ENCODE measurements at places on chromosomes 12 and 14.

- no peak for DNase-seq
Observed at GRCh38 chr12:53916788-53917655, 21.6 kb upstream of the HOXC13 start.

DNA sequence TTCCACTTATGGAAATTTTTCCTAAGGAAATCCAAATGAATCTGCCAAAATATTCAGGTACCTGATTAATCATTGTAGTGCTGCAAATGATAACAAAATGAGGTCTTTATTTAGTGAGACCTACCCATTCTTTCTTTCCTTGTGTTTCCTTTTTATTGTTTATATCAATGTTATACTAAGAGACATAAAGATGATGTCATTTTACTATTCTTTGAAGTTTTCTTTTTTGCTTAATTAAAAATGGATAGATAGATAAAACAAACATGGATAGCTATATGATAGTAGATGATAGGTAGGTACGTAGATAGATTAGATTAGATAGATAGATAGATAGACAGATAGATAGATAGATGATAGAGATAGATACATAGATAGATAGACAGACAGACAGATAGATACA lies 669.5 kb upstream of the TBX3 start:
- no peak for DNase-seq

- no peak for DNase-seq
Observed at GRCh38 chr14:22819151-22819988, 4.1 kb upstream of the SLC7A7 start.

DNA sequence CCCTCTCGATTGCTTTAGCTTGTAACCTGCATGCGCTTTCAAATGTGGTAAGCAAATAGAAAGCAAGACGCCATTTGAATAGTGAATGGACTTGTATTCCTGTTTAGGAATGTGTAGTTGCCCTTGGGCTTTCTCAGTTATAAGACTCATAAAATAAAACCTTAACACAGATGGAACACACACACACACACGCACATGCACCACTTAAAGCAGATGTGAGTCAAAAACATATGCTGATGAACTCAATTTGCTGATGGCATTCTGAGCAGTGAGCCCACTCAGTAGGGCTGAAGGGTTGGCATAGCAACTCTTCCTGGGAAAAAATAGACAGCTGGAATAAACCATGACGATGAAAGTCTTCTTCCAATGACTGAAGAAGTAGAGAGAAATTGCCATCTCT lies 360.5 kb downstream of the APAF1 start:
- DNase-seq: no peak

- DNase-seq: peak; percentile 10
Observed at GRCh38 chr12:74365178-74365964, 172.3 kb upstream of the ATXN7L3B start.

DNA sequence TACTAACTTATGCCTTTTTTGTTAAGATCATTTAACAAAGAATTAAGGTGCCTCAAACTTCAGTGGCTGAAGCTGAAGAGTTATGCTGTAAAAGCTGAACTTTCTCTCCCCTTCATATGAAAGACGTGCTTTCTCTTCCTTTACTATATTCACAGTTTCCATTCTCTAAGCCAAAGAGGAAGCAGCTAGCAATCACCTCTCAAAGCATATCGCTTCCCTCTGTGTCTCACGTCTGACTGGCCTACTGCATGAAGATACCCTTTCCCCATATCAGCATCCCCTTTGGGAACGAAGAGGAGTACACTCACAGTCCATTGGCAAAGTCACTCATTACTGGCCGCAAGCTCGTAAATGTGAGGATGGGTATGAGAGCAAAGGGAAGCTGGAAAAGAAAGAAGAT lies 34.9 kb downstream of the SLC11A2 start:
- DNase-seq: no peak

DNA sequence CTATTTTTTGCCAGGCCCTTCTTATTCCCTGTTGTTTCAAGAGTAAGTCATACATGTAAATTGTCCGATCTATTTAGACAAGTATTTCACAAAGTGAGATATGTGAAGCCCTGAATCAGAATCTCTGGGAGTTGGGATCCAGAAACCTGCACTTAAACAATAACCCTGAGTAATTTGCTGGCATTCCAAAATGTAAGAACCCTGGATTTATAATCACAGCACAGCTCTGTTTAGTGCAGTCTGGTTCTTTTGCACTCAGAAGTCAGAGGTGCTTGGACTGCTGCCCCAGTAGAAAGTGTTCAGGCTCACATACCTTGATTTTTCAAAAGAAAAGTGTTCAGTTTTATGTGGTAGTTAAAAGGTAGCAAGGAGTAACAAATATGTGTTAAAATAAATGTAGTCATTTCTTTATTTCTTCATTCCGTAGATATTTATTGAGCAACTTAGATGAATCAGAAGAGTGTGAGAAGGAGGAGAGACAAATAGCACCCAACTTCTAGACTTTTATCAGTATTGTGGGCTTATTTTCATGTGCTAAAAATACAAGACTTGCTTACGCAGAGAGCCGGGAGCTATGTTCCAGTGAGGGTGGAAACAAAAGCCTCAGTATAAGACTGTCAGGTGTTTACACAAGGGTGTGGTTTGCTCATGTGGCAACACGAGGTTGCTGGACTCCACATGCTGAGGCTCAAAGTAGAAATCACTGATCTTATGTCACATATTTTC lies 70.1 kb downstream of the SYNE2 start:
- no peak for DNase-seq

GRCh38 chr12:15244341-15244740 lies 23.1 kb upstream of the RERG start:
- no peak for DNase-seq

GRCh38 chr12:75995691-75996090 lies 35.9 kb downstream of the PHLDA1 start:
- no peak for DNase-seq

GRCh38 chr12:117388951-117389446 lies 27.6 kb upstream of the NOS1 start:
- DNase-seq: no peak

DNA sequence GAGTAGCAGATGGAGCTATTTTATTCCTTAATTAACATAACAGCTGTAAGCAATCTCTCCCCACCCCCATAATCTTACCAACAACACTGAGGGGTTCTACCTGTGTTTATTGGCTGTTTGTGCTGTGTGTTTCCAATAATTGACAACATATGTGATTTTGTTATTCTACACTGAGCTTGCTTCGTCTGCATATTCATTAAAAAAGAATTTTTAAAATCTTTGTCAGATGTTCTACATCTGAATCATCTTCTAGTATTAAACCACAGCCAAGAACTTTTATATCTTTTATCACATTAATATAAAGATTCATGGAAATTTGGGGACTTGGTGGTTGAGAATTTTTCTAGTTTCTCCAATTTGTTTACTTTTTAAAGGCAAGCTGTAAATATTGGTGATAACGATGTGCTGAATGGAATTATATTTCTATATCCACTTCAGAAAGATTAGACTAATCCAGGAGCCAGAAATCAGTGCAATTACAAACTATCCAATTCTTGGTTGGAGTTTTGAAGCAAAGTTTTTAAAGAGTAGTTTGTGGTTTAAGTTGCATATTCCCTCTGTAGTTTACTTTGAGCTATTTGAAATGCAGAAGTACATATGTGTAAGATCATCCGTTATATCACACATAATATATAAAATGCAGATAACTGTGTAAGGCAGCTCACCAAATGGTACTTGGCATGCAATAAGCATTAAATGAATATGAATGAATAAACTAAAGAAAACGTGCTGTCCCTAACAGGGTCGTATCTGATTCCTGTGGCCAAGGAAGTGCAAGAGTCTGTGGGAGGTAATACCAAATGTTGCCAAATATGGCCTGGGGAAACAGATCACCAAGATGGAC lies 206.9 kb downstream of the PELI2 start:
- no peak for DNase-seq

DNA sequence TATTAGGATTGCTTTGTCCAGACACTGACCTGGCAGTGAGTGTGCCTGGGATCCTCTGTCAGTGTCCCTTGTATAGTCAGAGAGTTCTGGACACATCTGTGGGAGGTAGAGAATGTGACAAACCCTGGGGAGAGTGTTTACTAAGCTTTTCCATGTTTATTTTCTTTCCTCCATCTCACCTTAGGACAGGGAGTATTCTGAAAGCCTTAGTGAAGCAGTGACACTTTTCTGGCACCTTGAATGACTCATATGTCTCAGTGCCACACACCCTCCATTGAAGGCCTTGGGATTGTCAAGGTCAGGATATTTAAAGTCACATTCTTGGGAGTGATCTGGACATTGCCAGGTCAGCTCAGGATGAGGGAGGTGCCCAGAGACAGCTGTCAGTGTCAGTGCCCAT lies 34.9 kb upstream of the CTDSP2 start:
- DNase-seq: no peak

- no peak for DNase-seq
Observed at GRCh38 chr12:67067453-67068203, 201.5 kb upstream of the CAND1 start.

DNA sequence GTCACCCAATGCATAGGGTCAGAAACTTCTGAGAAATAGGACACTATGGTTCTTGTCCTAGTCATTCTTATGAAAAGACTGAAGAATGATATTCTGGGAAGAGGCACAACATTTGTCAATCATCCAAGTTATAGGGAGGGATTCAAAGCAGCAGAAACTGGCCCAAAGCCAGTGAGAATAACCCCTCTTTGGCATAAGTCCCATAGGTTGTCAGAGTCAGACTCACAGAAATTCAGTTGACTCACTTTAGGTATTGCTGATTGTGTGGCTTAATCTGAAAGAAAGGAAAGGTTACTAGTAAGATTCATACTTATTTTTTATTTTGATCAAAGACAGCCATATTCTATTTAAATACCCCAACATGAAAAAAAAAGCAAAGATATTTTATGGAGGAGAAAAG lies 151.0 kb downstream of the SRGAP1 start:
- no peak for DNase-seq

DNA sequence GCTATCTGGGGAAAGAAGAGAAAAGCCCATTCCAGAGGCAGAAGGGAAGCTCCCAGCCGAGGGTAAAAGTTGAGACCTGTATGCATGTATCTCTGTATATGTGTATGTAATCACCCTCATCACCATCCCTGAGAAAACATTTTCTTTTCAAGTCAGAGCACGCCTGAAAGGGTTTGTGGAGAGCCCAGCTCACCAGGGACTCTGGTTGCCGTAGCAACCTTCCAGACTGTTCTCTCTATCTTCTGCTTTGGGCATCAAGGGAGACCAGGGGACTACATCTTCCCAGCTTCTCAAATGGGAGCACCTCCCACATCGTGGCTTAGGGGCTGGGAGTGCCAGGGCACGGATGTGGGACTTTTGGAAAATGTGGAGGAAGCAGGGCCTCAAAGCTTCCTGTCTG lies 93.5 kb downstream of the GALNT8 start:
- peak; percentile 5 for DNase-seq

DNA sequence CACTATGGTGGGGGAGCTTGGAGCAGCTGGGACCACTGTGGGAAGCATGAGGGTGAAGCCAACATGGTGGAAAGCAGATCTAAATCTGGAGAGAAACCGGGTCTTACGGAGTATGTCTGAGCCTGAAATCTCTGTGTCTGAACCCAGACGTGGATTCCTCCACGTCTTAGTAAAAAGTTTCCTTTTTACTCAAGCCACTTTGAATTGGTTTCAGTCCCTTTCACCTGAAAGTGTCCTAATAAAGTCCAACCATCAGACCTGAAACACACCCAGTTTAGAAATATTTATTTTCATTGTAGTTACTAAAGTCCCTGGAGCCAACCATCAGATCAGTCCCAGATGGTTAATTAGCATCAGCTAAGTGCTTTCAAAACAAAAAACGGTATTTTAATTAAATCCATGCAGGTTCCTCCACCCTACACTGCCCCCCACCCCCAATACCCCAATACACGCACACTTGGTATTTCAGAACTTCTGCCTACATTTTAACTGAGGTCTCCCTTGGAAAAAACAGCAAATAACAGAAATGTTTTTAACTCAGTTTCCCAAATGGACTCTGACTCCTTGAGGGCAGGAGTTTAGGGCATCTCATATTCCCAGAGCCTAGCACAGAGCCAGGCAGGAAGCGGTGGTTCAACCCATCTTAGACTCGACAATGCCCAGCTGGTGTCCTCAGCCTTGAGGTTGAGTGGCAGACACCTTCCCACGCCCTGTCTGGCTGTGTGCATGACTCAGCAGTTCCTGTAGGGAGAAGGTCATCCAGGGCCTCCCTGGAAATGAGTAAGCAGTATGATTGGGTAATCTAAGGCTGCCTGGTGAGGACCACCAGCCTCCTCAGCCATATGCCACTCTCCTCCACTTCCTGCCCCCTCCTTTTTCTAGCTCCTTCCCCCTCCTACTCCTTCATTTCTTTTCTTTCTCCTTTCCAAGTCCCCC lies 175.8 kb downstream of the TTC8 start:
- no peak for DNase-seq

DNA sequence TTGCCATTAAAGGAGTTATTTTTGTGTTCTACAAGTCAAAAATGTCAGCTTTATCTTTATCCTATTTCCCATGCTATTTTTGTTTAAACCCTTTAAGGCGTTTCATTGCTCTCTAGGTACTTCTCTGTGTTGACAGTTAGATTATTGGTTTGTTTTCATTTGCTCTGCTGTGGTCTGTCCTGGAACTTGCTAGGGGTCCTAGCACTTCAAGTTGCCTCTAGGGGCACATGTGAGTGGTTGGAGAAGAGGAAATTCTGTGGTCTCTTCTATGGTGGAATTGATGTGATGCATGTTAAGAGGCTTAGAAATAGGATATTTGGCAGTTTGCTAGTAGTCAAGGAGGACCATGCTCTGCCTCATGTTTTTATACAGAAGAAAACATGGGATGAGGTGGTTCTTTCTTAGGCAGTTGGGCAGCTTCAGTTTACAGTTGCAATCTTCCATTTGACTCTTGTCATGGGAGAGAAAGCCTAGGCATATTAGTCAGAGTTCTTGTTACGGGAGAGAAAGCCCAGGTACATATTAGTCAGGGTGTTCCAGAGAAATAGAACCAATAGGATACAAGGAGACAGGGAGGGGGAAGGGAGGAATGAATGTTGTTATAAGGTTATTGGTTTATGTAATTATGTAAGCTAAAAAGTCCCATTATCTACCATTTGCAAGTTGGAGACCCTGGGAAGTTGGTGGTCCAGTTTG lies 14.4 kb downstream of the TTLL5 start:
- no peak for DNase-seq

DNA sequence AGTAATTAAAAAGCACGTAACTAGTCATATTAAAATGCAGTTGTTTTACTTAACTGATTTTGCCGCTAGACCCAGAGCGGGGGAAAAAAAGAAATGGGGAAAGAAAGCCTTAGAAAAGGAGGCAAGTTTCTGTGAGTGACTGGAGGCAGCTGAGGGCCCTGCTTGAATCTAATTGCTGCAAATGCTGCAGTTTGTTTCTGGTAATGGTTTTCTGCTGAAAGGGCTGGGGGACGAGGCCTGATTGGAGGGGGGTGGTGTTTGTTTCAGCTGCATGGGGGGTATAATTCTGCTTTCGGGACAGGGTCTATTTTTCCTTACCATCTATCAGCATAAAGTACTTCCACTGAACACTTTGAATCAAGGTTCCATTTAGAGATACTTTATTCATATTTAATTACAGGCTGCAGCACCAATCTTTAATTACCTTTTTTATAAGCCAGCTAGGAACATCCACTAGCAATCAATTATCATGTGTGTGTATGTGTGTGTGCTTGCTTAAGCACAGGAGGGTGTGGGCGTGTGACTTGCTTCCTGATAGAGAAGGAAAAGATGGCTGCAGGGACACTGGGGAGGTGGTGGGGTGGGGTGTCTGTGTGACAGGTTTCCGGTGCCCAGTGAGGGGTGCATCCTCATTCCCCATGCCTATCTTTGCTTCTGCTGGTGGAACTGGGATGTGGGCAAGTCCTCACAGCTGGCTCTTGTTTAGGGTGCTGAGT lies 83.4 kb downstream of the ADCK1 start:
- no peak for DNase-seq

GRCh38 chr14:69716478-69717187 lies 50.3 kb upstream of the SRSF5 start:
- DNase-seq: no peak

All from NCI-H187 (cell line).